GOT3 (cell line): ENCODE measurements at places on chromosomes 2 and 18.

GRCh38 chr2:28209261-28209691, 183.4 kb upstream of the FOSL2 start:
- no peak for DNase-seq

DNA sequence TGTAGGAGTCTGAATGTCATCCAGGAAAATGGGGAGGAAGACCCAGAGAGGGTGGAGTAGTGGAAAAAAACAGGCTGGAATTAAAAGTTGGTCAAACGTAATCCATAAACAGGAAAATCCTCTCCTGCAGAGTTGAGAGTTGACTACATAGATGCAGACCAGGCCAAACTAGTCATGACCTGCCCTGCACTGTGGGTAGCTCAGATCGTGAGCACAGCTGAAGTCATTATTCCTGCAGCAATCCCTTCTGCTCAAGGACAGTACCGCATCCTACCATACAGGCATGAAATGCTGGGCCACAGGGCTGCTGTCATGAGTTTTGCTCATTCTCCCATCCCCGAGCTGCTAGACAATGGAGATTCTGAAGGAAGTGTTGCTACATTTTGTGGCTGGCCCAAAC, 352.2 kb downstream of the EN1 start:
- DNase-seq, result no peak

DNA sequence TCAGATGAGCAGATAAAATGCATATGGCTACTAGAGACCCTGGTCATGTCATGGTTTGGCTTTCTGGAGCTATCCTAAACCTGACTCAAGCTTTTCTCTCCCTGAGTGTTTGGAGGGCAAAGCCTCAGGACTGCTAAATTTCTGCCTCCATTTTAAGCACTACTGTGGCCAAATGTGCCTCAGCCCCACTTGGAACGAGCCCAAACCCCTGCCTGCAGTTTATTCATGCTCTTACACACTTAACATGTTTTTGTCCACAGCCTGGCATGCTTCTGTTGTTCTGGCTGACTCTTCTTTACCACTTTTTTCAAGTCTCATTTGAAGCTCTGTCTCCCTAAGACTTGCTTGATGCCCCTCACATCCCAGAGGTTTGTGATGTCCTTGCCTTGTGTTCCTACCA, 24.7 kb downstream of the MGAT5 start:
- DNase-seq, result no peak

- DNase-seq, result no peak
Observed at GRCh38 chr2:158890296-158890905, 78.0 kb upstream of the TANC1 start.

GRCh38 chr2:217048730-217049129, 188.9 kb upstream of the TNP1 start:
- no peak for DNase-seq

GRCh38 chr2:39730685-39731302, 48.3 kb downstream of the THUMPD2 start:
- no peak for DNase-seq

DNA sequence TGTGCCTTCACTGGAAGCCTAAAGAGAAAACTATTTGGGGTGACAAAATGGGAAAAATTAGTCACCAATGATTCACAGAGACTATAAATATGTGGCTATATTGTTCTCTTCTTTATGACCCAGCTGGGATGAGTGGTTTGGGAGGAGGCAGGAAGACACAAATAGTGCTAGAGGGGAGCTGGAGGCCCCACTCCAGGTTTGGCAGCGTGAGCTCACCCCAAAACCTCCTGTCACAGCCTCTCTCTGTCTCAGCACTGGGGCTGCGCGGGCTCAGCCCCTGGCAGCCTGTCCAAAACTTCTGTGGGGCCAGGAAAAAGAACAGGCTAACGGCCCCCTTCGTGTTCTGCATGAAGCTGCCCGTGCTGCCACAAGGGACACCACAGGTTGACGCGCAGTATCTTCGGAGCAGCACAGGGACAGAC, 73.2 kb upstream of the LCLAT1 start:
- peak; percentile 5 for DNase-seq

- DNase-seq, result no peak
Observed at GRCh38 chr2:54348646-54349045, 92.6 kb upstream of the TSPYL6 start.

- no peak for DNase-seq
Observed at GRCh38 chr2:122194546-122194945, 439.1 kb downstream of the TSN start.

GRCh38 chr2:223053484-223054192, 1.6 kb downstream of the KCNE4 start:
- no peak for DNase-seq

- DNase-seq, result no peak
Observed at GRCh38 chr2:150274108-150274507, 213.4 kb downstream of the RND3 start.

GRCh38 chr18:12819322-12819721, 64.7 kb downstream of the PTPN2 start:
- DNase-seq, result no peak

DNA sequence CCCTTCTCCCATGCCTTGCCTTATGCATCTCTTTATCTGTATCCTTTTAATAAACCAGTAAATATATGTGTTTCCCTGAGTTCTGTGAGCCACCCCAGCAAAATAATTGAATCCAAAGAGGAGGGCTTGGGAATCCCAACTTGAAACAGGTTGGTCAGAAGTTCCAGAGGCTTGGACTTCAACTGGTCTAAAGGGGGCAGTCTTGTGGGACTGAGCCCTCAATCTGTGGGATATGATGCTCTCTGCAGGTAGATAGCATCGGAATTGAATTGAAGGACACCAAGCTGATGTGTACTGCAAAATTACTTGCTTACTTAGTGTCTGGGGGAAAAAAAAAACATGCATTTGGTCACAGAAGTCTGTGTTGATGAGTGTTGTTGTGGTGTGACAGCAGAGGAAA, 1033.5 kb upstream of the TMEFF2 start:
- no peak for DNase-seq

DNA sequence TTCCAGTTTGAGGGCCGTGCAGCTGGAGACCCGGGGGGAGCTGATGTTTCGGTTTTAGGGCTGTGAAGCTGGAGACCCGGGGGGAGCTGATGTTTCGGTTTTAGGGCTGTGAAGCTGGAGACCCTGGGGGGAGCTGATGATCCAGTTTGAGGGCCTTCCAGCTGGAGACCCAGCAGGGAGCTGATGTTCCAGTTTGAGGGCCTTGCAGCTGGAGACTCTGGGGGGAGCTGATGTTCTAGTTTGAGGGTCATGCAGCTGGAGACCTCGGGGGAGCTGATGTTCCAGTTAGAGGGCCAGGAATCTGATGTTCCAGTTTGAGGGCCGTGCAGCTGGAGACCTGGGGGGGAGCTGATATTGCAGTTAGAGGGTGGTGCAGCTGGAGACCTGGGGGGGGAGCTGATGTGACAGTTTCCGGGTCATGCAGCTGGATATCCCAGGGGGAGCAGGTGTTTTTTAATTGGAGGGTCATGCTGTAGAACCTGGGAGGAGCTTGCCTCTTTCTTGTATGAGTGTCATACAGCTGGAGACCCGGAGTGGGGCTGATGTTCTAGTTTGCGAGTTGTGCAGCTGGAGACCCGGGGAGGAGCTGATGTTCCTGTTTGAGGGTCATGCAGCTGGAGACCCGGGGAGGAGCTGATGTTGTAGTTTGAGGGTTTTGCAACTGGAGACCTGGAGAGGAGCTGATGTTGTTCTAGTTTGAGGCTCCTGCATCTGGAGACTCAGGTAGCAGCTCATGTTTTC, 153.2 kb downstream of the RTP5 start:
- DNase-seq, result no peak

GRCh38 chr18:27113358-27113757, 71.8 kb downstream of the CHST9 start:
- no peak for DNase-seq

DNA sequence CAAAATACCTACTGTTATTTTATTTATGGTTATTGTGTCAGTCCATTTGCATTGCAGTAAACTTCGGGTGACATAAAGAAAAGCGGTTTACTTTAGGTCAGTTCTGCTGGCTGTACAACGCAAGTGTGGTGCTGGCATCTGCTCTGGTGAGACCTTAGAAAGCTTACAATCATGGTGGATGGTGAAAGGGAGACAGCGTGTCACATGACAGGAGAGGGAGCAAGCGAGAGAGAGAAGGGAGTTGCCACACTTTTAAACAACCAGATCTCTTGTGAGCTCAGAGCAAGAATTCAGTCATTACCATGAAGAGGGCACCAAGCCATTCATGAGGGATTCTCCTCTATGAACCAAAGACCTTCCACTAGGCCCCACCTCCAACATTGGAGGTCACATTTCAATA, 2.0 kb upstream of the FAM171B start:
- no peak for DNase-seq
